ENCODE measurements at places on chromosomes 5 and 9.

DNA sequence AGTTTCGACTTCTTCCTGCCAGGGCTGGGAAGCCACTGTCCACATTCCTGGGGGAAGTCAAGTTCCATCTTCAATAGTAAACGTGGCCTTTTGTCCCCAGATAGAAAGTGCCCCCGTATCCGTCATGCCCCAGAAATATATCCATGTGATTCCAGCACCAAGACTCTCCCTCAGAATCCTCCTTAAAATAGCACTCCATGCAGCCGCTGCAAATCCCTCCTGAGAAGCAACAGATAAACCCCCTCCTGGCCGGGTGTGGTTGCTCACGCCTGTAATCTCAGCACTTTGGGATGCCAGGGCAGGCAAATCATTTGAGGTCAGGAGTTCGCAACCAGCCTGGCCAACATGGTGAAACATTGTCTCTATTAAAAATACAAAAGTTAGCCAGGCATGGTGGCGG is 126.1 kb downstream of the OLFM1 start:
- no peak for DNase-seq

- no peak for DNase-seq
Measured at GRCh38 chr5:2391021-2391420, 360.5 kb downstream of the IRX2 start.

GRCh38 chr5:107457138-107457537 is 213.6 kb downstream of the EFNA5 start:
- no peak for DNase-seq

DNA sequence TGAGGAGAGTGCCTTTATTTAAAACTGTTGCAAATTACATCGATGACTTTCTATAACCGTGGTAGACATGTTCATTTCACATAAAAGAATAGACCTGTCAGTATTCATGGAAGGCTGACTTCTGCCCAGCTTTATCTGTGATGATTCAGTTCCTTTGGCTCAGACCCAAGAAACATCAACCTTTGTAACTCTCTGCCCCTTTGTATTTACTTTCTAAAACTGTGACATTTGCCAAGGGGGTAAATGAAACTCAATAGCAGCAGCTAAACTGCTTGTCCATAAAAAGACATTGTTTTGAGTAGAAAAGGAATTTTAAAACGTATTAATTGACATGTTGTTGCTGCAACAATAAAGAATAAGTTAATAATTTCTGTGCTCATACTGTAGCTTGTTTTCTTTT is 137.8 kb upstream of the ANKH start:
- DNase-seq: no peak

- DNase-seq: no peak
Measured at GRCh38 chr5:65779643-65780042, 57.6 kb downstream of the NLN start.

GRCh38 chr5:145247745-145248040 is 587.4 kb downstream of the PRELID2 start:
- no peak for DNase-seq
